ENCODE measurements at places on chromosomes 2 and 18. TPM values are rescaled to one million over a fixed set of nuclear protein-coding genes. Genes with fewer than 3 reads are reported as not detected.

DNA sequence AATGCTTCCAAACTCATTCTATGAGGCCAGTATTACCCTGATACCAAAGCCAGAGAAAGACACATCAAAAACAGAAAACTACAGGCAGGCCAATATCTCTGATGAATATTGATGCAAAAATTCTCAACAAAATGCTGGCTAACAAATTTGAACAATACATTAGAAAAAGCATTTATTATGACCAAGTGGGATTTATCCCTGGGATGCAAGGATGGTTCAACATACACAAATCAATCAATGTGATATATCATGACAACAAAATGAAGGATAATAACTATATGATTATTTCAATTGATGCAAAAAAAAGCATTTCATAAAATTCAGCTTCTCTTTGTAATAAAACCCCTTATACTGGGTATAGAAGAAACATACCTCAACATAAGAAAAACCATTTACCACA is 550.9 kb downstream of the ADCYAP1 start:
- no peak for DNase-seq

- no peak for DNase-seq
These were observed 48.1 kb downstream of the TPGS2 start for GRCh38 chr18:36780748-36781147.

GRCh38 chr18:10111944-10112343 is 198.1 kb downstream of the VAPA start:
- no peak for DNase-seq

The CCDC138 gene
- 5.9 TPM for total RNA-seq

- DNase-seq = no peak
These were observed 55.4 kb downstream of the CWC22 start for GRCh38 chr2:179951680-179952079.

DNA sequence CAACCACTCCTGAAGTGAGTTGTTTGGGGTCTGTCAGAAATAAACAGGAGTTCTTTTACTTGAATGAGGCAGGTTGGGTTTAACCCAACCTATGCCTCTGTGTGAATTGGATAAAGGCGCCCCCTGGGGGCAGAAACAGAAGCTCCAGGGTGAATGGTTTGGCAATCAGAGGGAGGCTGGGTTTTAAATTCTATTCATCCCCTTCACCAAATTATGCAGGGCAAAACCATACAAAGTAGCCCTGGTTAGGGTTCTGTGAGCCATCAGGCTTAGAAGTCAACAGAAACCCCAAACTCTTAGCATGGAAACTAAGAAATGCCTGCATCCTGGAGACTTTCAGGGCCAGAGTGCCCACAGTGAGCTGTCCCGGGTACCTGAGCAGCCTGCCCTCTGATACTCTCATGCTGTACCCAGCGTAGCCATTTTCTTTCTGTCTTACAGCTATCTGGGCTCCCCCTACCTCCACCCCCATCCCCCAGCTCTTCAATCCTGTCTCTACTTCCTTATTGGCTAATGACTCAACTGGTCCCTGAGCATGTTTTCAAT is 241.5 kb downstream of the ICOS start:
- DNase-seq = peak; percentile 66

- no peak for DNase-seq
These were observed 38.9 kb downstream of the SYT4 start for GRCh38 chr18:43238429-43238828.

The MOB1A gene
- 197 TPM for total RNA-seq

DNA sequence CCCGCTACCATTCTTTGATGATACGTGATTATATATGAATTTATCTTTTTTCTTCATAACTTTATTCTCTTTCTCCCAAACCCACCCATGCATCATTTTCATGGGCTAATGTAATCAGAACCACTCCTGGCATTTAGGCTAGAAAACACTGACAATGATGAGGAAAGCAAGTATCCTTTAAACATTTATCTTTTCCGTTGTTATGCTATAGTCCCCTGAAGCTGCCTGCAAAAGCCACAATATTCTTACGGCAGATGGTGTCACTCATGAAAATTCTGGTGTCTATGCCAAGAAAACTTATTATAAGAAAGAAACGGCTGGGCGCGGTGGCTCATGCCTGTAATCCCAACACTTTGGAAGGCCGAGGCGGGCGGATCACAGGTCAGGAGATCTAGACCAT is 221.8 kb upstream of the CTAGE1 start:
- no peak for DNase-seq

The FASTKD2 gene
- 33.8 TPM for total RNA-seq

The MALL gene
- total RNA-seq = not detected

GRCh38 chr2:225041851-225042799 is at the start of gene DOCK10:
Gene DOCK10, minus strand, starts transcription at chr2:225042468. Its CDS starts 94 bp downstream, at chr2:225042374.
- DNase-seq = peak; percentile 65

GRCh38 chr2:120318626-120319025 is 27.3 kb upstream of the INHBB start:
- no peak for DNase-seq

The KRTCAP3 gene
- total RNA-seq = 4.4 TPM

GRCh38 chr18:13537022-13537780 is 189.2 kb downstream of the FAM210A start:
- DNase-seq = no peak

GRCh38 chr2:56230156-56230555 is 46.4 kb downstream of the CCDC85A start:
- DNase-seq = no peak

Data from CD8-positive, alpha-beta T cell (primary cell).